Activated CD4-positive, alpha-beta T cell treated with anti-CD3 and anti-CD28 coated beads, Interleukin-2, amount 50 U/mL, for 24 hours (primary cell): ENCODE measurements at places on chromosomes 12 and 14.

- DNase-seq, result no peak
Observed at GRCh38 chr12:72075891-72076557, 137.4 kb downstream of the TPH2 start.

DNA sequence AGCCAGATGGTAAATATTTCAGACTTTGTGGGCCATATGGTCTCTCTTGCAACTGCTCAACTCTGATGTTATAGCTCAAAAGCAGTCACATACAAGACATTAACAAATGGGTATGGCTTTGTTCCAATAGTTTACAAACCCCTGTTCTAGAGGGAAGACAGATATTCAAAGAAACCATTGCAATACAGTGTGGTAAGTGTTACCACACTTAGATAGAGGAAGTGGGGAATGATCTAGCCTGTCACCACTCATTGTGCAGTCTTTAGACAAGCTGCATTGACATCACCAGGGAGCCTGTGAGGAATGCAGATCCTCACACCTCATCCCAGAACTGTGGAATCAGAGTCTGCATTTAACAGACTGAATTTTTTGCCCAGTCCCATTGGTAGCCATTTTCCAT is 80.0 kb upstream of the RGS6 start:
- no peak for DNase-seq

DNA sequence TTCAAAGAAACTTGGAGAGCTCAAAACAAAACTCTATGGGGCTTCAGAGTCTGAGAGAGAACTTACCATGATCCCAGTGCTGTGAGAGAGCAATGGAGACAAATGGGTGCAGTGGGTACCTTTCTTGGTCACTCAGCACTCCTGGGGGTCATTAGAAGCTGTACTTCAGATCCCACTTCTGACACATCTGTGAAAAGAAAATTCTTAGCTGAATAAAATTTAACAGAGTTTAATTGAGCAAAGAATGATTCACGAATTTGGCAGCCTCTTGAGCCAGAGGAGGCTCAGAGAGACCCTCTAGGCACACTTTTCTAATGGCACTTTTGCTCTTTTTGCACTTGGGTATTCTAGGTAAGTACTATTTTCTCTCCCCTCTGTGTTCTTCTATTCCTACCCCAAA is 96.8 kb upstream of the SYT10 start:
- DNase-seq, result no peak

DNA sequence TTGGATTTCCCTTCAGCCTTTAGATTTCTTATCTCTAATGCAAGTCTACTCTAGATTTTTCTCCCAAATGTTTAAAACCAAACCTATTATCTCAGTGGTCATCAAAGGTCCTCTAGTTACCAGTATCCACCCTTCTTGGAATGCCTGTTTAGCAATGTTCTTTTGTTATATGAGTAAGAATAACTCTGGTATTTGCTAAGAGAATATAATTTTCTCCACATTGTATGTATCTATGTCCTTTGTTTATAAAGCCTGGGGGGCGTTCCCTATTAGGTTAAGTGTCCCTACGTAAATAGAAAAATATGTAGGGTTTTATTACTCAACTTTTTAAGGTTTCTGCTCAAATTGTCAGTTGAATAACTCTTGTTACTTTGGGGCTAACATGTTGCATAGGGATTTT is 27.3 kb downstream of the PPM1A start:
- no peak for DNase-seq

DNA sequence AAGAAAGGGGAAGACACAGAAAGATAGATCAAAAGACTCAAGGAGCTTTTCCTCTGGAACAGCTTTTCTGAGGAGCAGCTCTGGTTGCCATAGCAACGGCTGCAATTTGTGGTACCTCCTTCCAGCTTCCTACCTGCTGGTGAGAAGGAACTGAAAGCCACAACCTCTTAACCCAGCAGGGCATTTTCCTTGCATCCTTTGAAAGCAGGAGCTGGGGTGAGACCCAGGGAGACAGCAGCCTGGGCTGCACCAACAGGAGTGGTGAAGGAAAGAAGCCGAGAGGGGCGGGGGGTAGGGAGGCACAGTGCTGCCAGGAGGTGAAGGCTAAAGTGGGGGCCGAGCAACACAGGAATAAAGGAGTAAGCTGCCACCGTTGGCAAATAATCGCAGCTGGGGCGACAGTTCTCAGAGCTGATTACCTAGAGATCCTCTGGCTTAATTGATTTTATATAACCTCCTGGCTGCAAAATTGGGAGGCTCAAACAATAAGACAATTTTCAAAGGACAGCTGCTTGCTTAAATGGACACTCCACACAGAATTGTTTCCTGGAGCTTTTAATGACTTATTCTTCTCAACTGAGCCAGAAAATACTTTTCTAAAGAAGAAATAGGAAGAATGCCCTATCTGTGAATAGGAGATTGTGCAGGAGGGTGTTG is 129.4 kb downstream of the RPAP3 start:
- no peak for DNase-seq

- DNase-seq, result no peak
Observed at GRCh38 chr12:102811110-102811737, 105.8 kb downstream of the PAH start.

GRCh38 chr12:2739832-2740641 is 54.7 kb upstream of the FKBP4 start:
- no peak for DNase-seq

GRCh38 chr14:61266891-61267740 is 14.0 kb downstream of the TMEM30B start:
- DNase-seq, result no peak

DNA sequence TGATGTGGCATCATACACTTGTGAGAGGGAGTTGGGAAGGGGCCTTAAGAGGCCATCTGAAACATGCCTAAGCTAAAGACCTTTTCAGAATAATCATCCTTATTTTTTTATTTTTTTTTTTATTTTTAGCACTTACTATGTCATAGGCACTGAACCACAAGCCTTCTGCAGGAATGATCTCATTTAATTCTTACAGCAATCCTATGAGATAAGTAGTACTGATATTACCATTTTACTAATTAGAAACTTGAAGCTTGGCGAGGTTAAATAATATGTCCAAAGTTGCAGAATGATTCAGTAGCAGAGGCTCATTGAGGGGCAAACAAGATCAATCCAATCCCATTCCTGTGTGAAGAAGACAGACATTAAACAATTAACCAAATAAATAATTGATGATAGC is 33.4 kb upstream of the DDHD1 start:
- no peak for DNase-seq
